ENCODE measurements at places on chromosomes 5 and 9.

DNA sequence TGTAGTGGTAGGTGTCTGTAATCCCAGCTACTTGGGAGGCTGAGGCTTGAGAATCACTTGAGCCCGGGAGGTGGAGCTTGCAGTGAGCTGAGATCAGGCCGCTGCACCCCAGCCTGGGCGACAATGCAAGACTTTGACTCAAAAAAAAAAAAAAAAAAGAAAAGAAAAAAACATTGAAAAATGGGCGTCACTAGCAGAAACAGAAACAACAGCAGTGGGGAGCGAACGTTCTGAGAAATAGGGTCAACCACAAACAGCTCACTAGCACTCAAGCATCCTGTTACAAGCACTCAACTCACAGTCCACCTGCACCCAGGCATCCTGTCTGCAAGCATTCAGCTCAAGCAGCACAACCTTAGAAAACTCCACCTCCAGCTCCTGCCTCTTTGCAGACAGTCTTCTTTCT lies 17.2 kb downstream of the TRIM14 start:
- DNase-seq: no peak

- no peak for DNase-seq
These were observed 4.5 kb downstream of the RAB14 start for GRCh38 chr9:121197132-121197531.

DNA sequence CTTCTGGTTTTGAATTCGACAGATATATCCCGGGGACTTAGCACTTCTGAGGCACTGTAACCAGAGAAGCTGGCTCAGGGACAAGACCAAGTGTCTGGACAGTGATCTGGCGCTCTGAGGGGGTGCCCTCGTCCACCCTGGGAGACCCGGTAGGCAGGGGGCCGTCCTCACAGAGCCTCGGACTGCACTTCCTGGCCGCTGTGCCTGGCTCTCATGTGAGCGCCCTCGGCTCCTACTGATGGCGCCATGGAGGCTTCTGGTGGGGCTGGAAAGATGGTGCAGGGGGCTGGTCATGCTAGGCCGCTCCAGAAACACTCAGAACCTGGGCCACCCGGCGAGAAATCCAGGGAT lies 18.8 kb upstream of the SLC6A3 start:
- DNase-seq: no peak

- DNase-seq: no peak
These were observed 41.2 kb downstream of the WDR36 start for GRCh38 chr5:111133436-111133751.

GRCh38 chr9:134195558-134195957 lies 31.2 kb upstream of the RNU6ATAC start:
- DNase-seq: no peak

DNA sequence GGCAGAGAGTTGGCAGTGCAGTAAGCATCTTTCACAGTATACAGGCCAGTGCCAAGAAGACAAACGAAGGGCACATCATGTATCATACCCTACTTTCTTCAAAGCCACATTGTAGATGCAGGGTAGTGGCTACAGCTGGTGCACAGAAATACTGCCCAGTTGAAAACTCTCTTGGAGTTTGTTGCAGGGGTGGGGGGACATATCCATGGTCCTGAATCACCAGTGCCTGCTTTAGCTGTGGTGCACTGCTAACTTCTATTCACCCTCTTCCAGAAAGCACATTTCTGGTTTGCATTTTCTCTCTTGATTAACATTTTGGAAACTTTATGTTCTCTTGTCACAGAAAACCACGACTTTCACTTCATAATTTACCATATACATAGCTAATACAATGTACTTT lies 196.6 kb downstream of the PAPPA start:
- DNase-seq: no peak

DNA sequence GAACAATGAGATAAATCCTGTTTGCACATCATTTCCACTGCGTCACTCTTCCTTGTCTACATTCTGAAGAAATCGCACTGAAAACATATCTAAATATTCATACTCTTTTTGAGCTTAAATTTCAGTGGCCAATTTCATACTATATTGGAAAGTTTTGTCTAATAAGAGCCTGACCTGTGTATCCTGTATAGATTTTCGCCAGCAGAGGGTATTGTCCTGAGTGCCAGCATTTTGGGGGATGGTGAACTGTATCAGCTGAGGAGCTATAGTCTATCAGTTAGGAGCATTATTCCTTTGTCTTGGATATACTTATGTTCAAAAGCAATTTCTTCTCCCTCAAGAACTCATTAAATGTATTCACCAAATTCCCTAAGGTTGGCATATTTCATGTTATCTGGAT lies 102.3 kb downstream of the SEMA6A start:
- DNase-seq: no peak

DNA sequence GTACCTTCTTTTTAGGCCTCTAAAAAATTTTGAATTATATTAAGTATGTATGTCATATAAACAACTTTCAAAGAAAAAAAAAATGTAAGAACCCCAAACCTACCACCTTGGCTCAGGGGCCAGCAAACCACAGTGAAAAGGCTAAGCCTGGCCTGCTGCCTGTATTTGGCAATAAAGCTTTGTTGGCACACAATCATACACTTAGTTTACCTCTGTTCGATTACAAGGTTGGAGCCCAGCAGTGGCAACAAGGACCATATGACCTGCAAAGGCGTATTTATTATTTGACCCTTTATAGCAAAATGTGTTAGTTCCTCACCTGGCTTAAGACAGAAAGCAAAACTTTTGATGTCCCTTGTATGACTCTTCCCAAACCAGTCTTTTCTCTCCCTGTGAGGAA lies 282.8 kb downstream of the DENND1A start:
- DNase-seq: no peak

- DNase-seq: no peak
These were observed 37.1 kb downstream of the CPLANE1 start for GRCh38 chr5:37212096-37212495.

GRCh38 chr5:105684799-105685198 lies 1985.9 kb downstream of the EFNA5 start:
- DNase-seq: no peak

DNA sequence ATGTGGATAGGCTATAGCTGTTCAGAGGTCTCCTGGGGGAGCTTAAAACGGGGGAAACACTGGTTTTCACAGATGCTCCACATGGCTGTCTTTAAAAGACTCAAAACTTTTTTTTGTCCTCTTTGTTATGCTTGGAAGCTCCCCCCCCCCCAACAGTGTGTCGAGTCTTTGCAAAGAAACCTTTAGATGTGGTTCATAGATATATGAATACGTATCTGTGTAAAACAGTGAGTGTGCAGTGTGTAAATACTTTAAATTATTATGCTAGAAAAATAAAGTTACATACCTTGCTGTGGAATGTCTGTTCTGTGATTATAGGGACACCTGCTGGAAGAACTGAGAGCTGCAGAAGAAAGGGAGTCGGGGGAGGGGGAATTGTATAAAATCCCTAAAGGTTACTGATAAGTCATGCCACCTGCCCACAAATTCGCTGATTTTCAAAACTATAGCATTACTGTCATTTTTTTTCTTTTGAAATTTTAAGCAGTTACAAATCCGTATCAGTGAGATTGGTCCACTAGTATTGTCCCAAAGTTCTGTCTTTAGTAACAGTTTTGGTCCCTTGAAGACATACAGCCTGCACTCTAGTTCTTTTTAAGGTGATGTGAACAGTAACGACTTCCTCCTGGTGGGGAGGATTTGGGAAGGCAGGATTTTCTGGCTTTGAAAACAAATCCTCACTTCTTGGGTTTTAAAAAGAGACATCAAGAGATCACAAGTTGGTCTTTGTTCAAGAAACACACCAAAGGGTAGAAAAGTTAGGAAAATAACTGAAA lies 22.9 kb downstream of the RGMB start:
- DNase-seq: peak; percentile 5

GRCh38 chr5:34854459-34855174 lies 15.7 kb downstream of the TTC23L start:
- no peak for DNase-seq

GRCh38 chr9:90256345-90256744 lies 386.3 kb downstream of the DIRAS2 start:
- DNase-seq: no peak

- DNase-seq: no peak
These were observed 19.4 kb upstream of the CARNMT1 start for GRCh38 chr9:75047506-75047905.

GRCh38 chr5:59351076-59351794 lies 542.3 kb downstream of the PDE4D start:
- DNase-seq: peak; percentile 91

DNA sequence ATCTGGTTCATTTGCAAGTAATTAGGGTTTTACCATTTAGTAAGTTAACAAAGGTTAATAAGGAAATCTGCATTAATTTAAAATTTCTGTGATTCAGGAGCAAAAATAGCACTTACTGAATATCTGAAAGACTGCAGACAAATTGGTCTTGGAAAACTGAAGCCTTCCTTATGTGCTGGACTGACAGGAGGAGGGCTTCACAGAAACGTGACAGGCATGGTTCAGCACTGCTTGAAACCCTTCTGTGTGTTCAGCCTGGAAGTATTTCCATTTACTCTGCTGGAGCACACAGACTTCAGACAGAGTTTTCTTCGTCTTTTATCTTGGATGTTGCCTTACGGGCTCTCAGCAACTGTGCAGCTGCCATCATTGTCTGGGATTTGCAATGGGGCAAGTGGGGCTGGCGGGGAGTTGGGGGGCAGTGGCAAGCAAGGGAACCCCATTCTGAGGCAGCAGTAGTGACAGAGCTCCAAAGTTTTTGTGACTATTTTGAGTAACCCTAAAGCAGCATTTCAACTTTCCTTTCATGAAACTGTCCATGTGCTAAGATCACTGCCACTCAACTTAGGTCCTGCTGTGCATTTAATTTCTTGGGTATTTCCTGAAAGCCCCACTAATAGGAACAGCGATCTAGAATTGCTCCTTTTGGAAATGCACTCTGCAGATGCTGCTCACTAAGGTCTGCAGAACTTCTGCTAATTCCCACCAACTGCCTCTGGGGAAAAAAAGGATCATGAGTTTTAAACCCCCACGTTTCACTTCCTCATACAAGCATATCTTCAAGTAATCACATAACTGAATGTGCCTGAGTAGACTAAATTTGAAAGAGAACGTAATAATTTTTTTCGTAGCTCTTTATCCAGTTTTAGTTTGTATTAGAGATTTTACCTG lies 56.6 kb downstream of the KCNN2 start:
- DNase-seq: no peak

DNA sequence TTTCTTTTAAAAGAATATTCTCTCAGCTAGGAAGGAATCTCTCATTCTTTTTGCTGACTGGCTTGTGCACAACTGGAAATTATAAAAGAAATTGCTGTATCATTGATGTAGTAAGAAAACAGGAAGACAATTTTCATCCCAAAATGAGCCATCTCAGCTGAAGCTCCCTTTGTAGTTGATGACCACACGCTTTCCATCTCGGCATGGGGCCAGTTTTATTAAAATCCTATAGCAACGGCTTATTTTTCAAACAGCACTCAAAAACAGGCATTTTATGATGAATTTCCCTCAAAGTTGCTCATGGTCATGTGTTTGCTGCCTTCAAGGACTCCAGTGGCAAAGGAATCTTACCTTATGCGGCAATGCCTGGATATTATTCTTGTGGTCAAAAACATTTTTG lies 62.4 kb upstream of the GLIS3 start:
- DNase-seq: no peak

DNA sequence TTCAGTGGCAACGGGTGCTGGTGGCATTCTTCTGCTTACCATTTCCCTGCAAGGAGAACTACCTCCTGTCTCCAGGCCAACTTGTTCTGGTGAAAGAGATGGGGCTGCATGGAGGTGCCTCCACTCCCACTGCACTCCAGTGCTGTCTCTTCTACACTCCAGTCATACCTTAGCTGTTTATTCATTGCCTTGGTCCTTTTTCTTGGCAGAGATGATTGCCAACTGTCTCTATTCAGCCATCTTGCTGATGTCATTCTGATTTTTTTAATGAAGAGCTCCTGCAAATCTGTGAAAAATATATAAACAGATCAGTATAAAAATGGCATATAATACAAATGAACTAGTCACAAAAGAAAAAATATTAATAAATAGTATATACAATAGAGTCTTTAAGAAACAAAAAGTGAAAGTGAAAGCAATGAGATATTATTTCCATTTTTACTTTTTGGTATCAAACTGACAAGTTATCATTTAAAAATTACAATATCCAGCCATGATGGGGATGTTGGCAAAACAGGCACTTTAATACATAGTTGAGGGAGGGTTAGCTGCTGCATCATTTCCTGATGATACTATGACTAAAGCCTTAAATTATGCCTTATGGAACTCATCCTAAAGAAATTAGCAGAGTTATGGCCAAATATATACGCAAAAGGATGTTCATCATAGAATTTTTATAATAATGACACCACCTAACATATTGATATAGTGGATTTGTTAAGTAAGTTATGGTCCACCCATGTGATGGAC lies 109.4 kb downstream of the CARTPT start:
- no peak for DNase-seq

DNA sequence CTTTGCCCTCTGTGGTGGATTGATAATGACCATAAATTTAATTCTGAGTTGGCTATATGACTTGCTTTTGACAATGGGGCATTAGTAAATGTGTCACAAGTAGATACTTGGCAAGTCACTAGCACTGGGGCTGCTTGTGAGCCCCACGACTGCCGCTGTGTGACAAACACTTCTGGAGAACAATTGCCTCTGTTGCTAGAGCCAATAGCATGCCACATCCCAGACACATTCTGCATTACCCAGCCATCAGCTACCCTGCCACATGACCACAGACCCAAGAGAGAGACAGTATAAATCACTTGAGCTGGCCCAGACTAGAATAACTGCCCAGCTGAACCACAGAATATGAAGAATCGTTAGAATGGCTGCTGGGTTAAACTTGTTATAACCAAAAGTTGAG lies 753.2 kb upstream of the DMAC1 start:
- DNase-seq: no peak

DNA sequence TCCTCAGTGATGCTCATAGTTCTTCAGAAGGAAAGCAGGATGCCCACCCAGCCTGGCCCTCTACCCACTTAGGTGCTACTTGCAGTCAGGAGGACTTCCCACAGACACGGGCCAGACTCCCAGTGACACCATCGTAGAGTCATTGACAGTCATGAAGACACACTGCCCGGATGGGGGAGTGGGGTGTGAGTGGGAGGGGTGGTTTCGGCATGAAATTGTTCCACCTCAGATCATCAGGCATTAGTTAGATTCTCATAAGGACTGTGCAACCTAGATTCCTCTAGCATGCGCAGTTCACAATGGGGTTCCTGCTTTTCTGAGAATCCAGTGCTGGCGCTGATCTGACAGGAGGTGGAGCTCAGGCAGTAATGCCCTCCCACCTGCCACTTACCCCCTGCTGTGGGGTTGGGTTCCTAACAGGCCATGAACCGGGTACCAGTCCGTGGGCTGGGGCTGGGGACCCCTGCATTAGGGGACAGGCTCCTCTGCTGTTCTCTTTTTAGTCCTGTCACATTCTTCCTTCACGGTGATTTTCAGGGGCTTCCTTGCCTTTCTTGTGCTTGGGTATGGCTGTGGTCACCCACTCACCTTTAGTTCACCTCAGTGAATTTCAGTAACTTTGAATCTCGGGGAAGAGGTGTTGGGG lies 88.2 kb upstream of the ANKRD55 start:
- no peak for DNase-seq

GRCh38 chr5:39494107-39494510 lies 69.3 kb upstream of the DAB2 start:
- no peak for DNase-seq

DNA sequence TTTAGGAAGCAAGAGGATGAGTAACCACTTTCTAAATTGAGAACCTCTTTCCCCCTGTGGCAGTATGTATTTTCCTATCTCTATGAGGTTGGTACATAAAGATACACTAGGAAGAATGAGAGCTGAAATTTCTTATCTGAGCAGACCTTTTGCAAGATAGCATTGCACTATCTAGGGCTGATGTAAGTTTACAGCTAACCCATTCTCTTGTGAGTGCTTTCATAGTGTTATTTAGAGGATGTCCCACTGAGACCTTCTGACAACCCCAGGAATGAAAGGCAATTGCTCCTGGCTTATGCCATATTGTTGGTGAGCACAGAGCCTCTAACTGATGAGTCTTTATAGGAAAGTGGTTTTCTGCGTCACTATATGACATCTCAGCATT lies 1209.3 kb upstream of the CDH6 start:
- DNase-seq: no peak
